Left cardiac atrium (tissue), 4 donors: ENCODE measurements at places on chromosomes 7 and 10. TPM values are rescaled to one million over a fixed set of nuclear protein-coding genes. Genes with fewer than 3 reads are reported as not detected.

The KLF14 gene
- total RNA-seq, result not detected

The GRID2IP gene
- total RNA-seq, result 0.08 TPM

The PHKG1 gene
- total RNA-seq, result 21.9 TPM

The NRG3 gene
- total RNA-seq, result 0.21 TPM

The EPC1 gene
- total RNA-seq, result 21.0 TPM

The ABCB1 gene
- 5.9 TPM for total RNA-seq

The ZCCHC24 gene
- total RNA-seq, result 56.6 TPM

The RELN gene
- total RNA-seq, result 3.3 TPM

The MYO1G gene
- 3.5 TPM for total RNA-seq

The MMP21 gene
- total RNA-seq, result 0.34 TPM

The TMEM213 gene
- not detected for total RNA-seq

The VENTX gene
- total RNA-seq, result 1.3 TPM

The MKRN1 gene
- total RNA-seq, result 79.2 TPM

The SIRT1 gene
- total RNA-seq, result 14.1 TPM

The RARRES2 gene
- 178 TPM for total RNA-seq

The KAZALD1 gene
- 7.2 TPM for total RNA-seq

The BRAF gene
- 23.4 TPM for total RNA-seq

The C10orf88 gene
- 7.5 TPM for total RNA-seq

The TAS2R41 gene
- not detected for total RNA-seq

The PRR15 gene
- 2.4 TPM for total RNA-seq

The NKX2-3 gene
- total RNA-seq, result not detected
